Activated CD4-positive, alpha-beta T cell treated with anti-CD3 and anti-CD28 coated beads, Interleukin-2, amount 10 ng/mL, durations not matched to agents 24 days and 14 days (primary cell): ENCODE measurements at places on chromosomes 5 and 9.

GRCh38 chr9:70579686-70580085 is 165.2 kb upstream of the KLF9 start:
- DNase-seq, result no peak

- no peak for DNase-seq
Observed at GRCh38 chr9:36938617-36939016, 95.5 kb downstream of the PAX5 start.

GRCh38 chr9:70534471-70534870 is 120.0 kb upstream of the KLF9 start:
- no peak for DNase-seq

DNA sequence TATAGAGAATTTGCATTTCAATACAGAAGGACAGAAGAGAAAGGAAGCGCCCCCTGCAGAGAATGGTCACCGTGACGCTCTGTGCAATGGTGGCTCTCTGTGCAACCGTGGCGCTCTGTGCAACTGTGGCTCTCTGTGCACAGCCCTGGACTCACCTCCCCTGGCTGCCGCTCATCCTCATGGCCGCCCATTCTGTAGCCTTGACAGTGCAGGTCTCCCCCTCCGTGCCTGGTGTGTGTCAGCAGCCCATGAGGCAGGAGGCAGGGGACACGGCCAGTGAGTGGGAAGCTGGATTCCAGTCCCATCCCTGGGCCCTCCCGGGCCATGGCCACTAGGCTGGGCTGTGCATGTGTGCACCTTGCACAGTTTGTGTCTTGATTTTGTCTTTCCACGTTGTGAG is 12.0 kb downstream of the EXOC3 start:
- no peak for DNase-seq

GRCh38 chr9:120186276-120186675 is 393.7 kb downstream of the CDK5RAP2 start:
- DNase-seq, result no peak
